ENCODE measurements at places on chromosomes 16 and 17.

- no peak for DNase-seq
Measured at GRCh38 chr16:89898201-89898967, 20.3 kb upstream of the MC1R start.

DNA sequence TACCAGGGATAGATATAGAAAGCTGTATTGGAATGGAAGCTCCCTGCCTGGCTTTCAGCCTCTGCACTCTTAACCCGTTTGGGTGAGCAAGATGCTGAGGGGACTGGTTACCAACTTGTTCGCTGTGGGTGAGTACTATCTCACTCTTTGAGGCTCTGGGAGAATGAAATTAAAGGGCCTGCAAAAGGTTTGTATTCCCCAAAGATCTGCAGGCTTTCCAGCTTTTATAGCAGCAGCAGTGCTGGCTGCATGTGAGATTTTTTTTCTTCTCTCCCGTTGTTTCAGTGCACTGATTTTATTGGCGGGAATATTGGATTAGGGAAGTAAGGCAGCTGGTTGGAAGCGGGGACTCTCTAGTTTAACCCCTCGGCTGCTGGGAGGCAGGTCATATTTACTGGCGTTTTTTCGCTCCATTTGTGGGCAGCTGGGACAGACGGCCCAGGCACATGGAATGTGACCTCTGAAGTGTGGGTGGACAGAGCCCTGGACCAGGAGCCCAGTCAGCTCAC is 30.9 kb downstream of the C17orf75 start:
- DNase-seq: no peak

DNA sequence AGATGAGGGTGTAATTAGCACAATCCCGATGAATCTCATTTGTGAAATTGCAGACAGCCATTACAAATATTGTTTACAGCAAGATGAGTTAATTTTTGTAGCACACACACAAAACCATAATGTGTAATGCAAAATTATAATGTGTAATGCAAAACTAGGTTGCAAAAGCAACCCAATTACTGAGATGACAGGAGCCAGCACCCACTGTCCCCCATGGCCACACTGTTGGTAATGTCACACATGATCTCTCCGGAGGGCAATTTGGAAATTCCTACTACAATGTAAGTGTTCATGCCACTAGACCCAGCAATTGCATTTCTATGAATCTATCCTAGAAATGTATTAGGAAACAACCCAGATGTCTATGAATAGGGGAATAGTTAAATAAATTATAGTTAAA is 76.9 kb downstream of the MARF1 start:
- DNase-seq: no peak

DNA sequence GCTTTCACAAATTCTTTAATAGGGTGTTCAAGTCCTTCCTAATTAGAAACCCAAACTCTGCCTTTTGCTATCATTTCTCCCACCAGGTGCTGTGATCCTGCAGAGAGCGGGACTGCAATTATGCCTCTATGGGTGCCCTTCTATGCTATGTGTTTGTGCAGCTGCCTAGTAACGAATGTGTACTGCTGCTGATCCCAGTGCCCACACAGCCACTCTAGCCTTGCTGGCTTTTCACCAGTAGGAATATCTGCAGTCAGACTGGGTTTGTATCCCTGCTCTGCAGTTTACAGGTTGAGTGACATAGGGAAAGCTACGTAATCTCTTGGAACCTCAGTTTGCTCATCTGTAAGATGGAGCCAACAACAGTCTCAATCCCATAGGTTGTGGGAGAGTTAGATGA is 179.6 kb upstream of the IRX3 start:
- DNase-seq: no peak

DNA sequence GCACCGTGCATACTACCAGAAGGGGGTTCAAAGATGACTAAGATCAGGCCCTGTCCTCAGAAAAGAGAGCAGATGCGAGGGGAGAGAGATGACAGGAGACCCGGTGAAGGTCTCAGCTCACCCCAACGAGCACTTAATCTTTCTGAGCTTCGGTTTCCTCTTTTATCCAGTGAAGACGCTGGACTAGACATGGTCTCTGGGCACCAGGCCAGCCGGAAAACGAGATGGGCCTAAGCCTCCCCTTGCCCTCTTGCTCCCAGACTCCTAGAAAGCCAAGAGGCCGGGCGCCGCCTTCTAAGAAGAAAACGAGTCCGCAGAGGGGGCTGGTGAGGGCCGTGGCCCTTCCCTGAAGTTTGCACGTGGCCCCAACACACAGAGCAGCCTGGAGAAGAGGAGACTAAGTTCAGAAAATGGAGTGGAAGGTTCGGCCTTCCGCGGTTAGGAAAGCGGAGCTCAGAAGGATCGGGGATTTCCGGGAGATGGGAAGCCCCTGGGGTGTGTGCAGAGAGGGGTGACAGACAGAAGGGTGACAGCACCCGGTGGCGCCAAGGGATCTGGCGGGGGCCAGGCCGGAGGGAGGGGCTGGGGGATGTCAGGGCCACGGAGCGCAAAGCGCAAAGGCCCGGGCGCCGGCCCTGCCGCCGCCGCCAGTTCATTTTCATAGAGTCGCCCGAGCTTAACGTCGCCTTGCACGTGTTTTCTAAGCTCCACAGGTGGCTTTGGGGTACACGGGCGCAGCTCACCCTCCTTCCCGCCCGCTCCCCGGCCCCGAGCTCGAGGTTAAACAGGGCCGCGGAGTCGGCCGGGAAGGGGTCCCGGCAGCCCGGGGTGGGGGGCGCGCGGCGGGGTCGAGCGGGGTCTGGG is 42.1 kb upstream of the BHLHA9 start:
- DNase-seq: no peak

DNA sequence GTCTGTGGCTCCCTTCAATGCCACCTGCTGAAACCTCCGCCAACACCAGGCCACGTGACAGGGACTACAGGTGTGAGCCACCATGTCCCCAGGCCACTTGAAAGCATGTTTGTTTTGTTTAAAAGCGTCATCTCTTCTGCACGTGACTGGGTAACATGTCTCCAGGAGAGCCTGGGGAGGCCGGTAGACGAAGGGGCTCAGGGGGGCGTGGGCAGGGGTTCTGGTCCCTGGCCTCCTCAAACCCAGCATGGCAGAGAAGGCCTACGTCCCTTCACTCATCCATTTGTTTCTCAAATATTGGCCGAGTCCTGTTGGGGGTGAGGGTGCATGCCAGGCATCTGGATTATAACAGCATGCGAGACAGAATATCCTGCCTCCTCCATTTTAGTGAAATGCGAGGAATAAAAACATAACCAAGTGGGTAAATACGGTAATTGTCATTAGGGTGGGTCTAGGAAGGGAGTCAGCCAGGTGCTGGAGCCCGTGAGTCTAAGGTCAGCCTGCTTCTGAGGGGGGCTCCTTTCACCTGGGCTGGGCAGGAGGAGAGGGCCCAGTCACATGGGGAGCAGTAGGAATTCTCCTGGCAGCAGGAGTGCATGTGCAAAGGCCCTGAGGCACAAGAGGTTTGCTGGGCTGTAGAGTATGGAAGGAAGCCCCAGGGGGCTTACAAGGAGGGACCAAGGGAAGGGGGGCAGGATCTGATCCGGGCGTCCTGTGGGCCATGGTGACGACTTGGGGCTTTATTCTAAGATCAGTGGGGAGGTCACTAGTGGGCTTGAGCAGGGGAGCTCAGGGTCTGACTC is 26.8 kb upstream of the CIBAR2 start:
- no peak for DNase-seq

GRCh38 chr16:21989751-21990150 is 11.2 kb downstream of the PDZD9 start:
- no peak for DNase-seq

DNA sequence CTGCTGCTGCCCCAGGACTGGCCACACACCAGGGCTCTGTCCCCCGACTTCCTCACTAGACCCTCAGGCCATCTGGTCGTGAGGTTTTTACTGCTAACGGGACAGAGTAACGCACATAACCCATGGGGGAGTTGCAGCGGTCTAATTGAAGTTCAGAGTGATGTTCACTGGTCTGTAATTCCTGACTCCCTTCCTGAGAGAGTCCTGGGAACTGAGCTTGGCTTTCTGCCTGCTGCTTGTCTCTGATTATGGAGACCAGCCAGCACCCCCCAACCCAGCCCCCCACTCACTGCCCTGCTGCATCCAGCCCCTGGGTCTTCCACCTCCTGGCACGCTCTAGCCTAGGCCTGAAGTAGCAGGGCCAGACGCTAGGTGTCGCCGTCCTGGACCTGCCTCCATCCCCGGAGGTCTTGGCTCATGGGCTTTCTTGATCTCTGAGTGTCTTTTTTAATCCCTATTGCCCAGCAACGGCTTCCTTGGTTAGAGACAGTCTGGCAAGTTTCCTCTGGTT is 192.9 kb downstream of the CCDC182 start:
- no peak for DNase-seq

- DNase-seq: no peak
Measured at GRCh38 chr16:86653285-86654006, 75.1 kb downstream of the FOXL1 start.

- DNase-seq: no peak
Measured at GRCh38 chr17:51499897-51500296, 239.6 kb downstream of the UTP18 start.

GRCh38 chr16:24685539-24686432 is 43.7 kb upstream of the TNRC6A start:
- no peak for DNase-seq

GRCh38 chr16:74773446-74774222 is 986 bp downstream of the FA2H start:
- no peak for DNase-seq

DNA sequence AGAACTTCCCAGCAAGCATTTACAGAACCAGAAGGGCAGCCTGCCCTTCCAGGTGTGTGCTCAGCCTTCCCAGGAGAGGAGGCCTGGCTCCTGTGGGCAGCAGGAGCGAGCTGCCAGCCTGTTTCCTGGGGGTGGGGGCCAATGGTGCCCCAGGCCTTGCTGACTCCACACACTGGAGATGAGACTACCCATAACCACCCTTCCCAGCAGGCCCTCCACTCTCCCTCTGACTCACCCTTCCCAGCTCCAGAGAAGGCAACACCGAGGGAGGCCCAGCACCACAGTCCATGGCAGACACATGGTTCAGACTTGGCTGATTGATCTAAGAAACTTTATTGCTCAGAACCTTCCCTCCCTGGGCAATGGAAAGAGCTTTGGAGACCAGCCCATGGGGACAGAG is 1.8 kb upstream of the PRSS53 start:
- no peak for DNase-seq

- no peak for DNase-seq
Measured at GRCh38 chr17:17375841-17376240, 72.7 kb downstream of the NT5M start.
